Dermis blood vessel endothelial cell (primary cell): ENCODE measurements at places on chromosomes 4 and X. TPM values are rescaled to one million over a fixed set of nuclear protein-coding genes. Genes with fewer than 3 reads are reported as not detected.

Gene WDFY3
- 103 and 145 TPM in 2 replicates for total RNA-seq

Gene ERCC6L
- 2.4 and 9.4 TPM in 2 replicates for total RNA-seq

Gene GPR82
- total RNA-seq = not detected in 2 replicates

Gene C4orf54
- under 0.01 and 0.05 TPM in 2 replicates for total RNA-seq

Gene MXRA5
- under 0.01 TPM in 2 replicates for total RNA-seq

Gene TMEM131L
- total RNA-seq = 16.2 and 25.3 TPM in 2 replicates

Gene GYPE
- 0.05 and 0.17 TPM in 2 replicates for total RNA-seq

Gene PWWP3B
- total RNA-seq = not detected in 2 replicates
